ENCODE measurements at places on chromosomes 3 and 15.

- DNase-seq, result no peak
These were observed 332.6 kb upstream of the CCDC54 start for GRCh38 chr3:107044677-107045076.

DNA sequence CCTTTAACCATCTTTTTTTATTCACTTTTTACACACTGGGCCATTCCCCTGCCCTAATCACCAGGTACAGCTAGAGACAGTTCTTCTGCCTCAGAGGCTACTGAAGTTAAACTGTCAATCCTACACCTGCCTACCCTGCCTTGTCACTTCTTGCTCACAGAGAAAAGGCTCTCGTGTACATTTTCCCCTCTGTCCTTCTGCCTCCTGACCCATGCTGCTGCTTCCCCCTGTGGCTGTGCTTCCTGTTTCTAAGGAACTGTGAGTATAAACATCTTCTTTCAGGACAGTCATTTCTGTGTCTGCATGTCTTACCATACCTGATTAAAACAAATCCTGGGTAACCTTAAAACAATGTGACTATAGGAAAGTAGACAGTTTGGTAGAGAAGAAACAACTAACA, 236.4 kb upstream of the MRPL3 start:
- no peak for DNase-seq

DNA sequence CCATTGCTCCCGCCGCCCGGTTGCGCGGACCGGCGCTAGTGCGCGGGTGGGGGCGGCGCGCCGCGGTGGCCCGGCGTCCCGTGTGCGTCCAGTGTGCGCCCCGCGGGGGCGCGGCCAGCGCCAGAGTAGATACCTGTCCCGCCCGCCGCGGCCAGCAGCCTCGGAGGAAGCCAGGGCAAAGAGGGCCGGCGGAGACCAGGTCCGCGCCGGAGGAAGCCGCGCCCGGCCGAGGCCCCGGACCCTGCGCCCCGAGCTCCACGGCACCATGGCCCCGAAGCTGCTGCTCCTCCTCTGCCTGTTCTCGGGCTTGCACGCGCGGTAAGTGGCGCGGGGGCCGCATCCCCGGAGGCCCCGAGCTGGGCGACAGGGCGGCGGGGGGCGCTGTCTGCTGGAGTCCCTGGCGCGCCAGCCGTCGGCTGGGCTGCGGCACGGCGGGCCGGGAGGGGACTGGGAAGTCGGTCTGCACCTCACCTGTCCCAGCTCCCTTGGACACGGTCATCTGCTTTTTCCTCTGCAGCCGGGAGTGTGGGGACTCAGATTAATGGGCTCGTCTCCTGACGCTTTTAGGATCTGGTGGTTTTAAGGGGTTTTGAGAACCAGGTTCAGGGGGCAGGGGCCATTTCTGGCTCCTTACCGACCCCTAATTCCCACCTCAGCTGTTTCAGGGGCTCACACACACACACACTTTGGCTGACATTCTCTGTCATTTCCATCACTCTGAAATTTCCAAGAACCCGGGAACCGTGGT, 464 bp downstream of the GABRG3 start:
- no peak for DNase-seq

DNA sequence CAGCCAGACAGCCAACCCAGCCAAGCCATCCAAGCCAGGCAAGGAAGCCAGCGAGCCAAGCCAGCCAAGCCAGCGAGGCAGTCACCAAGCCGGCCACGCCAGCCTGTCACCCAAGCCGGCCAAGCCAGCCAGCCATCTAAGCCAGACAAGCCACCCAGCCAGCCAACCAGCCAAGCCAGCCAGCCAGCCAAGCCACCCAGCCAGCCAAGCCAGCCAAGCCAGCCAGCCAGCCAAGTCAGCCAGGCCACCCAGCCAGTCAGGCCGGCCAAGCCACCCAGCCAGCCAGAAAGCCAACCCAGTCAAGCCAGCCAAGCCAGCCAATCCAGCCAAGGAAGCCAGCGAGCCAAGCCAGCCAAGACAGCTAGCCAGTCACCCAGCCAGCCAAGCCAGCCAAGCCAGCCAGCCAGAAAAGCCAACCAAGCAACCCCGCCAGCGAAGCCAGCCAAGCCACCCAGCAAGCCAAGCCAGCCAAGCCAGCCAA, 201.2 kb downstream of the GOLGA6L6 start:
- no peak for DNase-seq

DNA sequence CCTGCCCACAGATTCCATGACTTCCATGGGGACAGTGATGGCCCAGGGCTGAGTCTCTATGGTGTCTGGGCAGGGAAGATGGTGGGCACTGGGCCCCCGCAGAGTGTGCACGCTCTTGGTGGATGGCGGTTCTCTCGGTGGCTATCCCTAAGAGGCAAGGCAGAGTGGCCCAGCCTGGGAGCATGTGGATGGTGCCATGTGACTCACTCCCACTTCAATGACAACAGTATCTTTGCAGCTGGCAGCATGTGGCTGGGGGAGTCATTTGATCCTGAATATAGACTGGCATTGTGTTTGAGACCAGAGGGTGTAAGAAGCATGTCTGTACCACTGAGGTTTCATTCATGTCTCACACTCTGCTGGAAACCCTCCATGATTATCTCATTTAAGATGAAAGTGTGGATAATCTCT, 101.2 kb downstream of the CORO2B start:
- DNase-seq, result no peak

DNA sequence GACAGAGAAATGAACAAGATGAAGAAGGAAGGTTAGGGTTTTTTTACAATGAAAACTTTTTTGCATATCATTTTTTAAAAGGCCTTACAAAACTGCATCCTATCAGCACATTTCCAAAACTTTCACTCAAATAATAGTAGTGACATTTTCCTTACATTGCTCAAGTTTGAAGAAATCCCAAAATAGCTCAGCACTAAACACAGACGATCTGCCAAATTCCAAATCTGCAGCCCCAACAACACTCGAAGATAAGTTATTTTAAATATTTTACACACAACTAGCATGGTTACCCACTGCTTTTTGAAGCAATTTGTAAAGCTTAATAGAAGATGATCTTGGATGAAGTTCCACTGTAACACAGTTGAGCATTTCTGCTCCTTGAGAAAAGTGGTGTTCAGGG, 535.6 kb upstream of the ALCAM start:
- DNase-seq, result no peak

- DNase-seq, result no peak
These were observed 35.1 kb downstream of the POC1A start for GRCh38 chr3:52119099-52119498.

GRCh38 chr3:169836078-169836941, 23.6 kb upstream of the LRRC34 start:
- no peak for DNase-seq

- DNase-seq, result no peak
These were observed 35.3 kb downstream of the FSIP1 start for GRCh38 chr15:39747326-39747725.

DNA sequence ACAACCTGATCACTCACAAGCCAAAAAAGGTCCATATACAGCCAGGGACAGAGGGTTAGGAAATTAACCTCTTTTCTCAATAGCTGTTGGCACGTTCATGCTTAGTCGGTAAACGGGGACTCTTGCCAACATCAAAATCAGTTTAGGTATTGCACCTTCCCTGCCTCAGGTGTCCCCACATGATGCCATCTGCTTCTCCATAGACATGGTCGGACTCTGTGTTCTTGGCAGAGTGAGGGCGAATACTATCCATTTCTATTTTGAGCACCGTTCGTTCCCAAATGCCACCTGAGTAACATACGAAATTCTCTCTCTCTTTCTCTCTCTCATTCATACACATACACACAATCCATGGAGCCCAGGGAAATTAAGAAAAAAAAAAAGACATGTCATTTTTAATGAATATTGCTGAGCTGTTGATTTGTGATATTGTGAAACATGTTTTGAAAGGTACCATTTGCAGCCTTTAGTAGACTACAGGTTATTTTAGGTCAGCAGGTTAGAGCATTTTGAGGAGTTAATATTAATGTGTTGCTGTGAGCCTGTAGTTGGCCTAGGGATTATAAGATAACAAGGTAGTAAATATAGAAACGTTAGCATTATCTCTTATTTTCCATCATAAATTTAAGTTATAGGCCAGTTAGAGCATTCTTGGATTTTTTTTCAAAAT, 78.5 kb downstream of the GHSR start:
- no peak for DNase-seq

GRCh38 chr3:42728056-42728455, 25.5 kb upstream of the HHATL start:
- DNase-seq, result no peak
